Stimulated activated CD8-positive, alpha-beta memory T cell treated with anti-CD3 and anti-CD28 coated beads, Interleukin-7, amount 100 ng/mL, for 1 hour (primary cell): ENCODE measurements at places on chromosomes 1 and 21.

DNA sequence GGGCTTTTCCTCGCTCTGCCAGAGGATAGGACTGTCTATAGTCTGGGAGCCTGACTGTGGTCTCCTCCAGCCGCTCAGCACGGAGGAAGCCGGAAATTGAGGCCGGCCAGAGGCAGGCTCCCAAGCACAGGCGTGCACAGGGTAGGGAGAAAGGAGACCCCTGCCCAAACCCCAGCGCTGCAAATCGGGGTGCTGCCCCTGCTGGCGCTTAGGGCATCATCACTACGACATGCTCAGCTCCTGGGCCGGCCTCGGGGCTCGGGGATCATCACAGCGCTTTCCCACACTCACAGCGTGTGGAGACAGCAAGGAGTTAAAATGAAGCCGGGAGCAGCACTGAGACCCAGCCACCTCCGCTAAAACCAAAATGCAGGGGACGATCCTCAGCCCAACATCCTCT is 62.8 kb upstream of the ARHGEF16 start:
- DNase-seq: no peak

DNA sequence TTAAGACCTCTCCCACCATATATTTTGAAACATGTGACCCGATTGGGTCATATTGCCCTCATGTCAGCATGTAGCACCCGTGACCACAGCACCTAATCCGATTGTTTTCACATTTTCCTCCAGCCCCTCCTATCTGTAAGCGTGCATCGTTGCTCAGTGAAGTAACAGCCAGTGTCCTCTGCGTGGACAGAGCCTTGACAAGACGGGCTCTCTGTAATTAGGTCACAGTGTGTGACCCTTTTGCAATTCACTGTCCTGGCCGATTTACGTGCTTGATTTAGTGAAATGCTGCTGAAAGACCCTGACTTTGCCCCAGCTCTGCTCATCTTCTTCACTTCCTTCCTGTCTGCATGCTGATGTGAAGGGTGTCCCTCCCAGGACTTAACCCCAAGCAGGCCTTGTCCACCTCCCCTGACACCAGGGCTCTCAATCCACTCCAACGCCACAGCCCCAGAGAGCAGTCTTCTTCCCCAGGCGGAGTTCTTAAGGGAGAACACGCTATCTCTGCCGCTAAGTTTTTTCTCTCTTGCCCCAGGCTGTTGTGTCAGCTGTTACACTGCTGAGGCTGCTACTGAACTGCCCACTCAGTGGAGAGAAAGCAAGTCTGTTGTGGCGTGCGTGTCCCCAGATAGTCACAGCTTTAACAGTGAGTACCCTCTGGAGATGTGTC is 19.4 kb downstream of the URB2 start:
- DNase-seq: no peak

- no peak for DNase-seq
Measured at GRCh38 chr1:60890664-60891063, 191.7 kb upstream of the NFIA start.

DNA sequence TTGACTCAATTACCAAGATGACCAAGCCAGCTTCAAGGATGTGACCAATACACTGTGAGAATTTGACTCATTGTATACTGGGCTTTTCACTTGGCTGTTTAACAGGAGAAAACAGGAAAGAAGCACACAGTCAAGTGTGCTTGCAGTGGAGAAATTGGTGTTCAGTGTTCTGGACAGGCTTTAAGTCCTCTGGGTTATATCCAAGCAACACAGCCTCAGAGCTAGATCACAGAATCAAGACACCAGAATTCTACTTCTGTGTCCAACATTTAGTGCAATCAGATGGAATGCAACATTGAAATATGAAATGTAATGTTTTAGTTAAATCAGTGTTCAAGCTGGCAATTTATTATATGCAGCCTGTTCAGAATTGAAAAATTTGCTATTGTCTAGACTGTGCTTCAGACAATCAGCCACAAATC is 694.4 kb downstream of the LTN1 start:
- no peak for DNase-seq

DNA sequence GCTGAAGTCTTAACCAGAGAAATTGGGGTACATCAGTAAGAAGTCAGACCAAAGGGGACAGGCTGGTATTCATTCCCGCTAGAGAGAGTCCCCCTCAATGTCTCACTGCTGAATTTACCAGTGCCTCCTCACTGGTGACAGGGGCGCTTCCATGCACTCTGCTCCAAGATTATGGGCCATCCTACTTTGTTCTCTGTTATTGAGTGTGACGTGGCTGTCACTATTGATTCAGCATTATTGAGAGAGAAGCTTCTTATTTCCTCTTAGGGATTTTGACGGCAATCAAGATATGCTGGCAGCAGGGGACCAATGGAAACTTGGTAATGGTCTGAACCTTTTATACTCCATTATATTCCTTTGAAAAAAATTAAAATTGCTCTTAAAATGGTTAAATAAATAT is 118.6 kb downstream of the SYF2 start:
- no peak for DNase-seq

- DNase-seq: peak; percentile 63
Measured at GRCh38 chr1:11735854-11736745, at the start of gene AGTRAP. Gene AGTRAP, plus strand, starts transcription at chr1:11736136. Its CDS starts 73 bp downstream, at chr1:11736209.

DNA sequence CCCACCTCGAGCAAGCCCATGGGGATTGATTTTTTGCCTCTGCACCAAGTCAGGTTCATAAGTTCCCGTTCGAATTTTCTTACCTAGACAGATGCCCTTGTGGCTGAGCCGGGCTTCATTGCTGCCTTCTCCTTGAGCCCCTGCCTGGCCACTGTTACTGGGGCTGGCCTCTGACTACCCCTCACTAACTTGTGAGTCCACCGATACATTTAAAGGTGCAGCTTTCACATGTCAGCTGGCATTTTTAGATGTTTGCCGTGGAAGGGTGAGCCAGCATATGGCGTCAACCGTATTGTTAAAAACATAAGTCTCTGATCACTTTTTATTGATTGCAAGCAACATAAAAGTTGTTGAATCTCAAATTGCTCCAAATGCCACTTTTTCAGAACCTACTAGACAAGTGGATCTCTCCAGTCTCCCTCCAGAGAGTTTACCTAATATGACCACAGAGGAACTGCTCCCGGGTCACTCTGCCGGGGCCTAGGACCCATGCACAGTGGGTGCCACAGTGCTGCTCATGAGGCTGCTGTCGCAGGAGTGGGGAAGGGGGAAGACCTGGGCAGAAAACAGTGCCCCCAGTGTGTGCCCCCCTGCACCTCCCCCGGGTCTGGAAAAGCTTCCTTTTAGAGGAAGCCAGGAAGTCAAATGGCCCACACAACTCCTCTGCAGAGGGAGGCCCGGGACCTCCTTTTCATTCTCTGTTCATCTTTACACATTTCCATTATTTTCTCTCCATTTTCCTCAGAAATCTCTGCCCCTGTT is 18.8 kb downstream of the MX1 start:
- DNase-seq: no peak

DNA sequence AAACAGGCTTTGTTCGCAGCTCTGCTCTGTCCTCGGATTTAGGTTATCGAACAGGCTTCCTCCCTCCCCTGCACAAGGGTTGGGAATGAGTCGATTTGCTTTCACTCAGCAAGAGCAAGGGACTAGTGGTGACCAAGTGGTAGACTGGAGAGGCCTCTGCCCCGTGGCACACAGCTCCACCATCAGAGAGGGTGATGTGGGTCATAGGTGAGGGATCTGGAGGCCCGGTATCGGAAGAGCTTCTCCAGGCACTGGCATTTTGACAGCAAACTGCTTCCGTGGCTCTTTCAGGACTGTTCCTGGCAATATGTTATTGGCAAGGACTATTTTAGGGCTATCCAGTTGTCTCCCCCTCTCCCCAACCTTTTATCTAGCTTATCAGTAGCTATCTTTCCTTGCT is 3.1 kb upstream of the ELF3 start:
- DNase-seq: no peak

DNA sequence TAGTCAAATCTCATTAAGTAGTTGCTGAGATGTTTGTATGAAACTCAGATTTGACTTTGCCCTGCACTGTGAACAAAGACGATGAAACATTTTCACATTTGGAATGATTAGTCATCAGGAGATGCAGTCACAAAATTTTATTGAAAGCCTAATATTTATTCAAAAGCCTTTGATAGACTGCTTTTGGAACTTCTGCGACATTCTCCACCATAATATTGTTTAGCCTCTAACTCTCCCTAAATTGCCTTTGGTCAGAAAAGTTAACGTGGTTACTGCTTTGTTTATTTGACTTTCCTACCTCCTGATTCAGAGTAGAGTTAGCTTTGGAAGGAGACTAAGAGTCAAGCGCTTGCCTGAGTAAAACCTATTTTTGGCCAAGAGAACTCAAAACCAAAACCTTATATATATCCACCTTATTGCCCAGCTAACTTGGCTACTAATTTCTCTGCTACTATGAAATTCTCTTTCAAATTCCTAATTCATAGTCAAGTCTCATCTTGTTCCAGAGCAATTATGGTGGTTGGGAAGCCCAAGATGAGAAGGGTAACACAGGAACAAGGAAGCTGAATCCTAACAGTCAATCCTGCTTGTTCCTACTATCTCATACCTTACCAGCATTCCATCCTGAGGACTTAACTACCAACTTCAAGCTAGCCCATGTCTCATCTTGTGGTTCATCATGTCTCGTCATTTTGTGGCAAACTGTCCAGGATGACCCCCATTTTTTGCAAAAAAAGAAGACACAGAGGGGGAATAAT is 429.6 kb downstream of the USP25 start:
- DNase-seq: no peak

- DNase-seq: no peak
Measured at GRCh38 chr1:247385283-247385682, 30.7 kb upstream of the NLRP3 start.

DNA sequence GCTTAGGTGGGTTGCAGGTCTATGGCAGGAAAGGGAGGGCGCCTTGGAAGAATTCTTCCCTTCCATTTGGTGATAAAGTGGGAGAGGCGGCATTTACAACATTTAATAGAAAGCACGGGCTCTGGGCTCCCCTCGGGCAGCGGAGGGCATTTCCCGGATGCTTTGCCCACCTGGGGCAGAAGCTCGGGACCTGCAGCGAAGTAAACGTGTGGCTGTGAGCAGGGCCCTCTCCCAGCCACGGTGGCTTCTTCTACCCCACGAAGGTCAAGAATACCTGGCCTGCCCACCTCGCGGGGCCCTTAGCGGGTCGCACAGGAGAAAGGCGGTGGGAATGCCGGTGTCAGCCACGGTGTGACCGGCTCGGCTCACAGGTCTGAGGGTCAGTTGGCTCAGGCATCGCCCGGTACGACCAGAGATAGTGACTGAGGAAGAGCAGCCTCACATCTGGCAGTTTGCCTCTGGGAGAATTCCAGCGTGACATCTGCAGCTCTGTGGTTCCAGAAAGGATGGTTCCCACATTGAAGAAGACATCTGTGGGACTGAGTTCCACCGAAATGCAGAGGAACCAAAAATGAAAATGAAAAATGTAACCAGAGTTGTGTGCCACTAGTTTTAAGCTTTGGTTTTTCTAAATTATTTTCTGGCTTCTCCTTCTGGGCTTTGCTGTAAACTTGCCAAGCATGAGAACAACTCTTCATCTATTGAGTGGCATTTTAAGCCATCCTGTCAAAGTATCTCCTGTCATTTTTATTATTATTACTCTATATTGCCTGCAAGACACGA is 720 bp upstream of the F3 start:
- DNase-seq: no peak

GRCh38 chr1:219144658-219145315 is 28.9 kb upstream of the LYPLAL1 start:
- DNase-seq: no peak

DNA sequence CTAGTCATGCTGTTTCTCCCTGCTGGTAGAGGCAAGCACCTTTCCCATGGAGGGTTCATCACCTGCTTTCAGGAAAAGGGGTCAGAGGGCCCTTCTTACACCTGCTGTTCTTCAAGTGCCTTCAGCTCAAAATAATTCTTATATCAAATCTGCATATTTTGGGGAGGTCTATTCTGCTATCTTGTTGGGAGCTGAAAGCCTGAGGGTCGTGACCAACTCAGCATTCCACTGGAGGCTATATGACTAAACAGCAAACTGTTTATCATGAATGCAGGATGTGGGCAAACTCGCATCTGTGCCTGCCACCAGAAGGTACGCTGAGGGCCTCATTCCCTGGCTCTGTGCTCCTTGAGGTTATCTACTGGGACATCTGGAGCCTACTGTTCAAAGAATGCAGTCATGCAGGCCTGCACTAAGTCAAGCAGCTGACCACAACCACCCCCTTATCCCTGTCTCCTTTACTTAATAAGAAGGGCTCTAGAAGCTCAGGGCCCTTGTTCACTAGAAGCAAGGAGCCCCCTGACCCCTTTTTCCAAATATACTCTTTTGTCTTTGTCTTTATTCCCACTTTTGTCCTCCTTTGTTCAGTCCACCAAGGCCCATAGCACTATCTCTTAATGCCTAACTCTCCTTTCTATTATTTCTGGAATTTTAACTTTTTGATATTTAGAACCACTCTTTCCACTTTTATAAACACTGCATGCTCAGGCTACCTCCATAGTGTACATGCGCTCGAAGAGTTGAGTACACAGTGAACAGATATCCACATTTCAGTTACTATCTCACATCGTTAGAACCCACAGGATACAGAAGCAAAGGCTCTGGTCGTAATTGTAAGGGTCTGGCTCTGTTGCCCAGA is 4.5 kb upstream of the TRIM17 start:
- no peak for DNase-seq

DNA sequence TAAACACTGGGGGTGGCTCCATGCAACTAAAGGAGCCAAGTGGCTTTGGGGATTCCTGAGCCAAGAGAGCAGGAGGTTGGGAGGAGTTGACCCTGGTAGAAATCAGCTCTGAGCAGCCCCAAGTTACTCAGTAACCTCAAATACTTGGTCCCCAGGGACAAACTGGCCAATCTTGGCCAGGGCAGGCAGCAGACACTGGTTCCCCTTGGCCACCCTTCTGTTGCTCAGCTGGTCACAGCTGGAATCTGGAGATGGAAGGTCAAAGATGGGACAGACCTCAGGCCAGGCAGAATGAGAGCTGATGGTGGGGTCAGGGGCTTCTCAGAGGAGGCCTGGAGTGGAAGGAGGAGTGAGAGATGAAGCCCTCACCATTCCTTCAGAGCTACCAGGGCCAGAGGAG is 3.3 kb upstream of the RHBG start:
- no peak for DNase-seq

DNA sequence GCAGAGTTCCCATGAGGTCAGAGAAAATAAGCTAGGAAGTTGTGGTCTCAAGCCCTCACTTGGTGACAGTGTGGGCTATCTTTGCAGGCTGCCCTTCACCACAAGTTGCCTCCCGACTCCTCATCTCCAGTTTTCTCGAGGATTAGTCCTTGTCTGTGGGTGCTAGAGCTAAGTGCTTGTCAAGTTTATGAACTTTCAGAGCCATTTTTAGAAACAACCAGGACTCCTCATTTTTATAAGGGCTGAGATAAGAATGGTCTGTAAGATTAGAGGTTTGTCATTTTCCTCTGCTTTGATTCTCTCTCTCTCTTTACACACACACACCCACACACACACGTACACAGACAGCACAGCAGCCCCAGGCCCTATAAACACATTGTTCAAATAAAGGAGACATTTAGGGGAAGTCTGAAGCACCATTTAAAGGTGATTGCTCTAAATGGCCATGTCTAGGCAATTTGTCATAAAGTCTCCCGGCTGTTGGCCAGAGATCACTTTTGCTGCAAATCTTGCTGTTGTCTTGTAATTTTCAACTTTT is 127.2 kb downstream of the LACTBL1 start:
- no peak for DNase-seq
